Lower lobe of right lung (tissue), 2 donors: ENCODE measurements at places on chromosomes 3 and 15. TPM values are rescaled to one million over a fixed set of nuclear protein-coding genes. Genes with fewer than 3 reads are reported as not detected.

The WWTR1 gene
- 89.5 TPM for total RNA-seq

The FBXL22 gene
- 1.4 TPM for total RNA-seq

GRCh38 chr15:75209289-75209676 is 7.6 kb downstream of the C15orf39 start:
- no peak for DNase-seq

DNA sequence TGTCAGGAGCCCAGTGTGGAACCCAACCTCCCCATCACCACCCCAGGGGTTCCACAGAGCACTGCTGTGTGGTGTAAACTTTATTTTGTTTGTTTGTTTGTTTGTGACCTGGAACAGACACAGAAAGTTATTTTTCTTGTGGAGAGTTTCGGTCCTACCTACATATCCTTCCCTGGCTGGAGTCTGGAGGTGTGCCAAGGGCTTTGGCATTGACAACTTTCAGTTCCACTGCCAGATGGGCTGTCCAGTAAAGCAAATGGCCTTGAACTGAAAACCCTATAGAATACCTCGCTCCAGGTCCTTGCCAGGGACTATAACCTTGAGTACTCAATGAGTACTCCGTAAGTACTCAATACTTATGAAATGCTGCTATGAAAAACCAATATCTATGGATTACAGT is 103.5 kb downstream of the MITF start:
- no peak for DNase-seq

DNA sequence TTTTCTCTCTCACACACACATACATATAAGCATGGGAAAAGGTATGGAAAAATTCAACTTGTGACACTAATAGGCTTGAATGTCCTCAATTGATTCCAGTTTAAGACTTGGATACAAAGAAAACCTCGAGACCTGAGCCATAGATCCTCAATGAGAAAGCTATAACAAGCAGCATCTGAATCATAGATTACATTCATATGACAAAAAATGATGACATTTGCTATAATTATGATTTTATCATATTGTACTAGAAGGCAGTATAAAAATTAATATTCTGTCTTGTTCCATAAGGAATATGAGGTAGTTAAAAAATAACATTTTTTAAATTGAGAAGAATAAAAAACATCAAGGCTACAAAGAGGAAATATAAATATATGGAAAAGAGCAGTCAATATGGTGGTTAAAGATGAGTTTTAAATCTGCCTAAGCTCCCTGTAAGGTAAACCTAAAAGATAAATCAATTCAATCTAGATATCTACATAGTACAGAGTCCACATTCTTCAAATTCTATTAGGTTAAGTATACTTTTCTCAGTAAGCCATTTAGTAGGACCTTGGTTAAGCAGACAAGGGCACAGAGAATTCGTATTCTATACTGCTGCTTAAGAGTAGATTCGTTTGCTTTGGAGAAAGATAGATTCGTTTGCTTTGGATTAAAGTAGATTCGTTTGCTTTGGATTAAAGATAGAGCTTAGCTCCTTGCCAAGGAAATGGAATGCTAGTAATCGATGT is 175.7 kb downstream of the STAG1 start:
- no peak for DNase-seq

DNA sequence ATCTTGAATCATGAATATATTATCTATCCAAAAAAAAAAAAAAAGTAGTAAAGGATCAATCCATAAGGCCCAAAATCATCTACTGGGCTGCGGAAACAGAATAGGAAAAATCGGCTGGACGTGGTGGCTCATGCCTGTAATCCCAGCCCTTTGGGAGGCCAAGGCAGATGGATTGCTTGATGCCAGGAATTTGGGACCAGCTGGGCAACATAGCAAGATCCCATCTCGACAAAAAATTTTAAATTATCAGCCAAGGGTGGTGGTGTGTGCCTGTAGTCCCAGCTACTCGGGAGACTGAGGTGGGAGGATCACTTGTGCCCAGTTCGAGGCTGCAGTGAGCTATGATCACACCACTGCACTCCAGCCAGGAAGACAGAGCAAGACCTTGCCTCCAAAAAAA is 6.1 kb upstream of the DVL3 start:
- DNase-seq = no peak

DNA sequence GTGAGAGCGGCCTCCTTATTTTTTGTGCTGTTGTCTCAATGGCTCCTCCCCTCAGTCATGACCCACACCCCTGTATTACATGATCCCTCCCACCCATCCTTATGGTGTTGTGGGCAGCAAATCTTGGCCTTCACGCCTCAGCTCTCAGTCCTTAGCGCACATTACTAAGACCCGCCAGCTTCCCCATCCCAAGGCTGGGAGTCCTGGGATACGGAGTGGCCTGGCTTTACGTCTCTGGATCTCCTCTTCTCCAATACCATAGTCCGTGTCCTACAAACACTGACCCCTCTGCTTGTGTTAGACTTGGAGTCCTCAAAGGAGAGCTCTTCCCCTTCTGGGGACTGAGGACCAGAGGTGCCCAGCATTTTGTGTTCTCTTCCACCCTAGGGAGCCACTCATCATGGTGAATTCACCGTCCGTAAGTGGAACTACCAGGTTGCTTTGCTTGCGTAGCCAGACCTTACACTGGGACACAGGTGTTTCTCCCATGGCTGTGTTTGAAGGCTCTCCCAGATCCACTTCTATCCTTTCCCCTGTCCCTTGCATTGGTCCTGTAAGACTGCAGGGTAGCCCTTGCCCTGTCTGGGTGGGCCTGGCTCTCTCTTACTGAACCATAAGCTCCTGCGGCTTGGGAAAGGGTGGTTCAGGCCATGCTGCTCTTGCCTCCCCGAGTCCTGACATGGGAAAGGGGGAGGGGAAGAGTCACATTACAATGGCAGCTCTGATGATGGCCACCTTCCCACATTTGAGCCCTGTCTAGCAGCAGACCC is 13.6 kb downstream of the GRM2 start:
- DNase-seq = no peak
